Stimulated activated CD4-positive, alpha-beta T cell treated with anti-CD3 and anti-CD28 coated beads, Interleukin-1b, Interleukin-23, amount 100 ng/mL, for 4 hours (primary cell): ENCODE measurements at places on chromosomes 3 and 15.

DNA sequence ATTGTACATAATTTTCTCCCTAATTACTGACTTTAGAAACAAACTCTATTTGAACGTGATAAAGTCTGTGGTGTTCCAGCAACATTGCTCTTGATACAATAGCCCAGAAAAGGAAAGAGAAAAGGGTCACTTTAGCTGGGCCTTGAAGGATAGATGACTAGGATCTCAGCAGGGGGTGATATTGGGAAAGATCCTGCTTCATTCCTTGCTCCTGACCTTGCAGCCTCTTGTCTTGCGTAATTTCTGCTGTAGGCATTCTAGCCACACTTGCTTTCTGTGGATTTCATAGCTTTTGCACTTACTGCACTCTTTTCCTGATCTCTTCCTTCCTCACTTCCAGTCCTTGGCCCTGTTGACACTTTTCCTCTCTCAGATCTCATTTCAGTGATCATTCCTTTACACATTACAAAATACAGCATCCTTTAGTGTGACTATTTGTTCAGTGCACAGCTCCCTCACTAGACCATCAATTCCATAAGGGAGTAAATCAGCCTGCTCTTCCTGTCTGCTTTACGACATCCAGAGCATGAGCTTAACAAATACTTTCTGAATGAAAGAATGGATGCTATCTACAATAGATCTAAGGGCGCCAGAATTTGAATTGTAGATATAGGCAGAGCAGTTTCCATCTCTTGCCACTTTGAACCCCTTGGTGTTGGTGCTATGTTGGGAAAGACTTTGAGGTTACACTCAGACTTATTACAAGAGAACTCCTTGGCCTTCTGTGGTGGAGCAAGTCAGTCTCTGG lies 559.6 kb upstream of the MDFIC2 start:
- DNase-seq: no peak

DNA sequence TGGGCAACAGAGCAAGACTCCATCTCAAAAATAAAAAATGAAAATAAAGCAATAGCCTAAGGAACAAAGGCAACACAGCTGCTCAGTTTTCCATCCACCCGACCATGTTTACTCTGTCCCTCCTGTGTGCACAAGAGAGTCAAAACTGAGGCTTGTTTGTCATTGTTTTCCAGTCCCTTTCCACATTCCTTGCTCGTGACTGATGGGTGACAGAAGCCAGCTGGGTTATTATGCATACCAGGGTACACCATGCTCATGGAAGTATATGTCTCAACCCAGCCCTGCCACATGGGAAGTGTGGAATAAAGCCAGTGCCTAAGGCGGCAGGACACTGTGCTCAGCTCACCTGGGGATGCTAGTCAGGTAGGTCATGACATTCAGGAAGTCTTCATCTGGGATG lies 49.5 kb downstream of the MCF2L2 start:
- DNase-seq: no peak

DNA sequence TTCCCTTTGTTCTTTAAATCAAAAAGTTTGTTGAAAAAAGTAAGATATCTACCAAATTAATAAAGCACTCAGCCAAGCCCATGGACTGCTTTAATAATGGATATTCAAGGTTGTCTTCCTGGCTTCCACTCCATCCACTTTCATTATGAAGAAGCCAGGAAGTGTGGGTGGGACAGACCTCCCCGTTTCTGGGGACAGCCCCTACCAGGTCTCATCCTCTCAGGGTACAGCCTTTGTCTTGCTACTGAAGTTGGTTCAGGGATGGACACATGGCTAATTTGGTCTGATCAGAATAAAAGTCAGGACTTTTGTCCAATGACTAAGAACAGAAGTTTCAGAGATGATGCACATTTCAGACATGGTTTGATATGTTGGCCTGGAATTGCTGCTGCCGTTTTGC lies 32.6 kb downstream of the CCNB2 start:
- DNase-seq: no peak

DNA sequence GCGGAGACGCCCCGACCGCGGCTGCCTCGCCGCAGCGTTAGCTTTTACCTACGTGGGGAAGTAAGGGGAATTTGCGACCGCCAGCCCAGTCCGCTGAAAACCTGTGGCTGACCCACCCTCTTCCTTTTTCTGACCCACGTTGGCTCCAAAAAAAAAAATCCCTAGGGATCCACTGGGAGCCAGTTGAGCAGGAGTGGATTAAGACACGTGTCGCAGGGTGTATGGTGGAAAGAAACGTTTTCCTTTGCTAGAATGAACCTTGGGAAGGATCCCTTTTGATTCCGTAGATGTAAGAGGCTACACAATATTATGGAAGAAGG lies 575 bp upstream of the PCYT1A start:
- DNase-seq: no peak

GRCh38 chr15:99719096-99719541 lies 14.1 kb downstream of the LYSMD4 start:
- no peak for DNase-seq

- DNase-seq: no peak
Measured at GRCh38 chr3:64267721-64268604, 42.7 kb upstream of the PRICKLE2 start.

- DNase-seq: no peak
Measured at GRCh38 chr3:125641891-125642290, 46.6 kb upstream of the OSBPL11 start.

- no peak for DNase-seq
Measured at GRCh38 chr3:13782501-13782900, 97.4 kb downstream of the WNT7A start.

- no peak for DNase-seq
Measured at GRCh38 chr3:71328926-71329325, 254.6 kb downstream of the FOXP1 start.

GRCh38 chr3:40618158-40618557 lies 93.4 kb downstream of the ZNF621 start:
- DNase-seq: no peak

DNA sequence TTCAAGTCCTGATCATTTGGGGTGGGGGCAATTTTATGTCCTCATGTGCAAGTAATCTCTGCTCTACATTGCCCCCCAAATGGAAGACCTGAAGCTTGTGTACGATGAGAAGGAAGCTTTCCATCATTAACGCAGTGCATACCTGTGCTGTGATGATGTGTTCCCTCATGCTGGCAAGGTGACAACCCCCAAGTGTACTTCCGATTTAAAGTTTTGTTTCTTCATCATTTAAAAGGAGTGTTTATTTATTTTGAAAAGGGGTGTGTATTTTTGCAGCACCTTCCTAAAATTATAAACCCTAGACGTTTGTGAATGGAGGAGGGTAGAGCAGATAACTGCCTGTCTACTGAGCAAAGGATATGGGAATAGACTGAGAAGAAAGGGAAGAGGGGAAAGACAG lies 45.3 kb downstream of the C2CD4A start:
- no peak for DNase-seq

GRCh38 chr15:95470997-95471689 lies 859.4 kb upstream of the NR2F2 start:
- DNase-seq: no peak

DNA sequence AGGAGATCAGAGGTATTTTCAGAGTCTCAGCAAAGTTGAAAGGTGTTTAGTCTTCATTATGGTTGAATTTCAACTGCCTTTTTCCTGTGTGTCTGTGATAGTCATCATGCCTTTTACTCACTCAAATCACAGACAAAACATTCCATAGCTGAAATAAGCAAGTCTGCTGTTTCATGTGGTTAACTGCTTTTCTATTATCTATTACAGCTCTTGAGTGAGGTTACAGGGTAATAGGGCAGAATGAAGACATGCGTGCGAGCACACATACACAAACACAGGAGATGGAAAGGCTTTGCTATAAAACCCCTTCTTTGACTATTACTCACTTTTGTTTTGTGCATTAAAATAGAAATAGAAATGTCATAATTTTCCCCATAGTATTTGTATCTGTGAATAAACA lies 192.6 kb upstream of the RARB start:
- DNase-seq: no peak

GRCh38 chr3:71355862-71356261 lies 227.7 kb downstream of the FOXP1 start:
- no peak for DNase-seq
